ENCODE measurements at places on chromosomes 3 and 15. TPM values are rescaled to one million over a fixed set of nuclear protein-coding genes. Genes with fewer than 3 reads are reported as not detected.

- no peaks in the 10 kb centered on the region for H3K36me3 ChIP-seq
- H3K27me3 ChIP-seq: no peaks in the 10 kb centered on the region
- H3K4me1 ChIP-seq: no peaks in the 10 kb centered on the region
- no peak overlapping the region for H3K4me3 ChIP-seq
Measured at GRCh38 chr3:128973988-128974564, 19.8 kb downstream of the CFAP92 start.

DNA sequence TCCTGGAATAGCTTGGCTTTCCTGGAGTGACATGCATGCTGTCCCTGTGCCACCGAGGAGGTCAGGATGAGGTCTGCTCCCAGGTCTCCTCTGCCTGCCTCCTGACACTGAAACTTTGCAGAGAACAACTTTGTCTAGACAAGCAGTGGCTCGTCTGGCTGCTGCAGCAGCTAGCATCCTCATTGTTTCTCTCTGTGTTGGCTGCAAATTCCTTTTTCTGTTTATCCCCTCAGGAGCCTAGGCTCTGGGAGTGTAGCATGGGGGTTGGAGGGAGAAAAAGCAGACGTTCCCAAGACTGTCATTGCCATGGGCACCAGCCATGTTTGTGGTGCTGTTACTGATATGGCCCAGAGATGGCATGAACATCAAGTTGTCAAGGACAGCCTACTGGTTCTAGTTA, 208.7 kb upstream of the LRIG1 start:
- no peak overlapping the region for H3K27ac ChIP-seq
- no peaks in the 10 kb centered on the region for H3K36me3 ChIP-seq
- no peak overlapping the region for H3K4me3 ChIP-seq
- no peak for DNase-seq
- H3K4me1 ChIP-seq: no peaks in the 10 kb centered on the region

DNA sequence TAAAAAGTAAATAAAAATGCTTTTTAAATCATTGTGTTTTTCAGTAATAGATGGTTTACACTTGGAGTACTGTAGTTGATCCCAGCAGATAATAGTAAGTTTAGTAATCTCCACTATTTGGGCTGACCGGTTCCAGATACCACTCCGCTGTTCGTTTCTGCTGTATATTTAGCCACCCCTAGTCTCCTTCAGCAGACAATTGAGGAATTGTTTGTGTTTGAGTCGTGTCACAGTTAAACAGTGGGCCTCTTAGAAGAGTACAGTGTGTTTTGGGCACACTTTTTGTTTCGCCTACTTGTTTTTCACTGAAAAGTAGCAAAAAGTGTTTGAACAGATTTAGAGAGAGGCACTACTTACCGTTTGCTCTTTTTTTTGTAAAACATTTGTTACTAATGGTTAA, 33.2 kb downstream of the PAK2 start:
- DNase-seq: no peak
- no peaks in the 10 kb centered on the region for H3K27me3 ChIP-seq
- peaks cover 8% of the 10 kb centered on the region for H3K36me3 ChIP-seq
- no peak overlapping the region for H3K4me3 ChIP-seq

- no peak overlapping the region for H3K27ac ChIP-seq
- H3K4me1 ChIP-seq: peaks cover 7% of the 10 kb centered on the region
- no peak for DNase-seq
- peaks cover 61% of the 10 kb centered on the region for H3K27me3 ChIP-seq
- H3K36me3 ChIP-seq: no peaks in the 10 kb centered on the region
Measured at GRCh38 chr3:66038384-66038725, 363 bp downstream of the MAGI1 start.

GRCh38 chr3:127652246-127652995, 20.3 kb upstream of the ABTB1 start:
- H3K27ac ChIP-seq: no peak overlapping the region
- no peaks in the 10 kb centered on the region for H3K27me3 ChIP-seq
- H3K4me1 ChIP-seq: no peaks in the 10 kb centered on the region
- DNase-seq: no peak
- no peaks in the 10 kb centered on the region for H3K36me3 ChIP-seq

Gene SAXO2
- 5.1 TPM for total RNA-seq
